ENCODE measurements at places on chromosomes 2 and 18.

GRCh38 chr2:180000434-180000833, 6.7 kb downstream of the CWC22 start:
- peak; percentile 28 for DNase-seq

- DNase-seq, result no peak
Observed at GRCh38 chr2:10908195-10908594, 3.5 kb upstream of the KCNF1 start.

GRCh38 chr2:200034816-200035215, 79.4 kb downstream of the MAIP1 start:
- DNase-seq, result no peak

- no peak for DNase-seq
Observed at GRCh38 chr2:197615016-197615652, 60.3 kb downstream of the RFTN2 start.

DNA sequence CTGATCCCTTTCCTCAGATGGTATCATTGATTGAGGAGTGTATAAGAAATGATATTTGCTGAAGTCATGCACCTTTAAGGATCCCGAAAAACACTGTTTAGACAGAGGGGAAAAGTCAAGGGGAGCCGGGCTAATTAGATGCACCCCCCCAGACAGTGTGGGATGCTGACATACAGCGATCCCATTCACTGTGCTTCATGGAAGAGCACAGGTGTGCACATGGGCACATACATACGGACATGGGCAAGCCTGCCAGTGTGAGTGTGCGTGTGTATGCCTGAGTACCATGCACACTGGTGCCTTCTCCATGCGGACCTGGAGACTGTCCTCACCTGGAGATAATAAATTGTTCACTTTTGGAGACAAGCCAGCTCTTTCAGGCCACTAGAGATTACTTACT, 22.6 kb downstream of the MEIS1 start:
- DNase-seq, result no peak

- no peak for DNase-seq
Observed at GRCh38 chr18:37742436-37742835, 176.8 kb upstream of the CELF4 start.

- no peak for DNase-seq
Observed at GRCh38 chr2:177902395-177903163, 170.0 kb downstream of the PDE11A start.

GRCh38 chr2:10493634-10494281, 45.6 kb upstream of the ODC1 start:
- DNase-seq, result peak; percentile 89

DNA sequence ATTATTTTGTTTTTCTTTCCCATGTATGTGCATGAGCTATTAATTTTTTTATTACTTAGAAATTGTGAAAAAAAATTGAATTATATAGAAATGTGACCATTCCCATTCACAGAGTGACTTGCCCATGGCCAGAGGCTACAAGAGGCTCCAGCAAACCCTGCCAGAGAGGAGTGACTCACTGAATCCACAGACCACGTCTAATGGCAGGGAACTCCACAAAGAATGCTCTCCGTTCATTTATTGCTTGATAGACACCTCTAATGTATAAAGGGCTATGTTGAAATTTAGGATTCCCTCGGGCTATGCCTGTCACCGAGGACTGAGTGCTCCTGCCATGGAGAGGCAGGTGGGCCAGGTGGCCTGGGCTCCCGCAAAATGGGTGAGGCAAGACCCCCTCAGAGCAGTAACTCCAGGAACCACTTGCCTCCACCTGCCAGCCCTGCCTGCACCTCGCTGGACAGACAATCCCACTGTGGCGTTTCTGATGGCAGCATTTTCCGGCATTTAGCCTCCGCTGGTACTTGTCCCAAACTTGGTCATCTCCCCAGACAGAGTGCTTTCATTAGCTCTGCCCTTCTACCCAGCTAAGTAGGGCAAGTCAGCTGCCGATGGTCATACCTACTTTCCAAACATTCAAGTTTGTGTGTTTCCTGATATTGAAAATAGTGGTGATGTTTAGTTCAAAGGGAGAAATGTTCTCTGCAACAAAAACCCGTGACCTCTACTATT, 200.3 kb downstream of the PRKCE start:
- DNase-seq, result no peak

GRCh38 chr2:176892676-176893226, 319.8 kb upstream of the HNRNPA3 start:
- DNase-seq, result no peak

DNA sequence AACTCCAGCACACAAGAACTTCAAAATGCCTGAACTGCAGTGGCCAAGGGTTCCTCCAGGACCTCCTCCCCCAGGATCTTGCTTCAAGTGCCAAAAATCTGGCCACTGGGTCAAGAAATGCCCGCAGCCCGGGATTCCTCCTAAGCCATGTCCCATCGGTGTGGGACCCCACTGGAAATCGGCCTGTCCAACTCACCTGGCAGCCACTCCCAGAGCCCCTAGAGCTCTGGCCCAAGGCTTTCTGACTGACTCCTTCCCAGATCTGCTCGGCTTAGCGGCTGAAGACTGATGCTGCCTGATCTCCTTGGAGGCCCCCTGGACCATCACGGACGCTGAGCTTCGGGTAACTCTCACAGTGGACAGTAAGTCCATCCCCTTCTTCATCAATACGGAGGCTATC, 306.4 kb downstream of the RBM43 start:
- DNase-seq, result no peak

GRCh38 chr2:71277536-71278103, 50.7 kb upstream of the PAIP2B start:
- DNase-seq, result peak; percentile 17

- DNase-seq, result no peak
Observed at GRCh38 chr18:75483662-75484061, 56.2 kb upstream of the SMIM21 start.

DNA sequence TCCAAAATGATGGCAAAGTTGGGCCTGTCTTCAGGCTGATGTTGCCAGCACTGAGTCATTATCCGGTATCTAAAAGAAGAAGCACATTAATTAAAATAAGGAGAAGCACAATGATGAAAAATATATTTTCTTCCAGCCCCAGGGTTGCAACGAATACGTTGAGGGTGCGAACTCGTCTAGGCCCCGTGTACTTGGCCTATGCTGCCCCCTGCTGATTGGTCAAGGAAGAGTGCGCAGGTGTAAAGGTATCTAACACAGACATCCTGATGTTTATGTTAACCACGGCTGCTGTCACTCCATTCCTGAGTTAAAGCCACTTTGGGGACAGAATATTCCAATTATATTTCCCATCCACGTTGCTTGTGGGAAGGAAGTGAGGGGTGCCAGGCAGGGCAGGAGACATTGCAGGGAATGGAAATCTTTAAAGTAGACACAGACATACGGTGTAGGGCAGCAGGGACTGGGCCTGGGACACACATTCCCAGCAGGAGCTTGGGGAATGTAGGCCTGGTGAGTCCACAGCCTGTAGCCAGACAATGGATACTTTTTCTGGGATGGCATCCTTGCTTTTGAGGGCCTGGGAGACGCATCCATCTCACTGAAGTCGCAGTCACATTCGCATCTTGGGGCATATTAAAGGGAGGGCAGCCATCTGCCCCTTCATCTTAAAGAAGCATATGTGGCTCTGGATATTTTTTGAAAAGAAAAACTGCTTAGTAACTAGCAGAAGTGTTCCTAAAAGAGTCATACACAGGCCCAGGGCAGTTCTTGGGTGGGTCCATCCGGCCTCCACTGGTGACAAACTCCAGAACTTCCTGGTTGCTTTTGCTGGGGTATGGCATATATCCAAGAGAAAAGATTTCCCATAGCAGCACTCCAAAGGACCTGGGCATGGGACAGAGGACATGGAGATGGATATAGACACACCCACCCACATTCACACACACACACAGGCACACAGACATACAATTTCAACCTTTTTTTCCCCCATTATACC, 81.9 kb downstream of the CLIP4 start:
- DNase-seq, result peak; percentile 80

GRCh38 chr2:238499731-238500580, 73.2 kb downstream of the ASB1 start:
- no peak for DNase-seq

DNA sequence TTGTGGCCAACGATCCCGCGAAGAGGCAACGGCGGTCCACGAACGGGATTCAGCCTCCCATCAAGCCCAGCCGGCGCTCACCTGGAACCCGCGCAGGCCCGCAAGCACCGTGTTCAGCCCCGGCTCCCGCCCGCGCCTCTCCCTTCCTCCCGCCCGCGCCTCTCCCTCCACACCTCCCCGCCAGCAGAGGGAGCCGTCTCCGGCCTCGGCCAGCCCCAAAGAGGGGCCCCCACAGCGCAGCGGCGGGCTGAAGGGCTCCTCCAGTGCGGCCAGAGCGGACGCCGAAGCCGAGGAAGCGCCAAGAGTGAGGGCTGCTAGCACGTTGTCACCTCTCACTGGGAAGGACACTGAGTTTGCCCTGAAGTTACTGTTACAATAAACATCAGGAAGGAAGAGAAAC, 55.3 kb upstream of the LAPTM4A start:
- DNase-seq, result peak; percentile 26

- no peak for DNase-seq
Observed at GRCh38 chr2:171249689-171250088, 89.0 kb upstream of the TLK1 start.

DNA sequence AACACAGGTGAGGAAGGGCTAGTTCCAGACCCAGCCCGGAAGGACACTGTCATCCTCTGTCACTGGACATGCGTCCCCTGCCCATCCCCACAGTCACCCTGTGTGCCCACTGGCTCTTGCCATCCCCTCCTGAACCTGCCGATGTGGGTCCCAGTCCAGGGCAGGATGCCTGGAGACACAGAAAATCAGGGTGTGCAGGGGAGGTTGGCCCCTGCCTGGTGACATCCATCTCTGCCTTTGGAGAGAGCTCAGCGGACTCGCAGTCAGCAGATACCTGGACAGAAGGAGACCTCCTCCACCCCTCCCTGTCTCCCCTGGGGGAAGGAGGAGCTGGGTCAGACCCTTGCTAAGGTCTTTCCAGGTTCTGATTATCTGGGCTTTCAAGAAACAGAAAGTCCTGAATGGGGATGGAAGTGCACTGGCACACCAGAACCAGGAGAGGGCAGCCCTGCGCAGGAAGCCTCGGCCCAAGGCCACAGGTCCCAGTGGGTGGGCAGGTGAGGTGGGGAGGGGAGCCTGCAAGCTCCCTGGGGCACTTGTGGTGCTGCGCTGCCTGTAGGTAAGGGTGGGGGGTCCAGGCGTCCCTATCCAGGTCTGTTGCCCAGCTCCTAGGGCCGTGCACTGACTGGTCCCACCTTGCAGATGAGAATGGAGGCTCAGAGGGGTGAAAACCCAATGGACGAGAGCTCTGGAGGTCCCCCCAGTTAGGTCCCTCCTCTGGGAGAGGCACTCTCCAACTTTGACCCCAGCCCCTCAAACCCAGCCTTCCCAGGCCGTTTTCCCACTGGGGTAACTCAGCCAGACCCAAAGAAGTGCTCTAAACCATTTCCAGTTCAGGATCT, 9.7 kb upstream of the OTOS start:
- DNase-seq, result peak; percentile 35

DNA sequence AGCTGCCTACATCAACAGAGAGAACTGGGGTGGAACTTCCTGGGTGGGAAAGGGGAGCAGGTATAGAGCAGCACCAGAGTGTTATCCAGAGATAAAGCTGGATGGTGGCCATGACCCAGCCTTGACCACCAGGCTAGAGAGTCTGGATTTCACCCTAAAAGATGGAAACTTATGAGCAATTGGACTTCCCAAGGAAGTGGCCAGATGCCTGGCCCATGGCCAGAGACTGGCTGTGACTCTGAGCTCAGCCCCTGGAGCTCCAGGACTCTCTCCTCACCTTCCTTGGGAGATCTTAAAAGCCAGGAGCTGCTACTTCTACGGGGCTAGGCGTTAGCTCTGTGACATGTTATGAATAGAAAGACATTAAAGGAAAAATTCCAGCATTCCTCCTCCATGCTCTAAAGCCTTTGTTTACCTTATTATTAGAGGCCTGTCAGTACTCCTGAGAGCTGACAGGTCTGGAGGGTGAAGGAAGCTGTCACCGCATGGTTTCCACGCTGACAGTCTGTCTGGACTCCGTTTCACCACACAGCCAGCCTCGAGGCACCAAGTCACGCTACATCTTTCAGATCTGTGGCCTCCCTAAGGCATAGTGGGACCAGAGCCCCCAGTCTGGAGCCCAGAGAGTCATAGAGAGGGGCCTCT, 260.0 kb upstream of the SIX2 start:
- DNase-seq, result no peak

DNA sequence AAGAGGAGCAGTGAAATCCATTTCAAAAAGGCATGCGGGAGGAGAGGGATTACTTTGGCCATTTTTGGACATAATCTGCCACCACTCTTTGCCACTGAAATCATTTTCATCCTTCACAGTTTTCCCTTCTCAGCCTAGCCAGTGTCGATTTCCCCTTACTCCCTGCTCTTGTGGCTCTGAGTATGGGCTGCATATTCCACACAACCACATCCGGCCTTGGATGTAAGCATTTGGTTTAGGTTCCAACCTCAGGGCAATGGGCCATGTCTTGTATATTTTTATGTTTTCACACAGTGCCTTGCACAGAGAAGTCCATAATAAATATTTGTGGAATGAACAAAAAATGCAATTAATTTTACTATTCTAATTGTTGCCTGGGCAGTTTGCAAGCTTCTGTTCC, 7.7 kb upstream of the SERPINE2 start:
- no peak for DNase-seq

- DNase-seq, result no peak
Observed at GRCh38 chr2:143833015-143833660, 686.8 kb downstream of the ZEB2 start.

DNA sequence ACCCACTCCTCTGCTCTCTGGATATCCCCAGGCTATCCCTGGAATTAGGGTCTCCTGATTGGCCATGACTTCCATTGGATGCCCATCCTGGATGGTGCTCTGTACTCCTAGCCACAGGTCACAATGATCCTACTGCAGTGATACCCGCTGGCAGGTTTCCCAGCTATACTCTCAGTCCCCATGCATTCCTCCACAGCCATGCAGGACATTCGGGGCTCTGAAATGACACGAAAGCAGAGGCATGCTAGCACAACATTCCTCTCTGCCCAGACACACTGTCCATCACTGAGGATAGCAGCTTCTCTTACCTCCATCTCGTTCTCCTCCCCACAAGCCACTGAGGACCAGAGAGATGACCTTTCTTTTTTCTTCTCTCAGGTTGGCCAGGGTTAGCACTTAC, 51.7 kb upstream of the SPATS2L start:
- no peak for DNase-seq

DNA sequence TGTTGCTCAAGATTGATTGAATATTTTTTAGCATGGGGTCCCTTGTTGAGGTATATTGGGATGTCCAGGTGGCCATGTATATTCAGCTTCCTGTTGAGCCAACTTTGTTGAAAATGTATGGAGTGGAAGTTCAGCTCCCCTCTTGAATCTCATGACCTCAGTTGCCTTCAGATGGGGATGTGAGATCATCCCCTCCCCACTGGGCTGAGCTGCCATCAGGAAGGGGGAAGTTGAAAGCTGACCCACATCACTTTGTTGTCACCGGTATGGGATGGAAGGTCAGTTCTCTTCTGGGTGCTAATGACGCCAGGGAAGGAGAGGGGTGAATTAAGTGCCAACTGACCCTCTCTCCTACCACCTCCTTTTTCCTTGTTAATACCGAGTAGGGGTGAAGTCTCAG, 33.9 kb downstream of the ACOXL start:
- no peak for DNase-seq

DNA sequence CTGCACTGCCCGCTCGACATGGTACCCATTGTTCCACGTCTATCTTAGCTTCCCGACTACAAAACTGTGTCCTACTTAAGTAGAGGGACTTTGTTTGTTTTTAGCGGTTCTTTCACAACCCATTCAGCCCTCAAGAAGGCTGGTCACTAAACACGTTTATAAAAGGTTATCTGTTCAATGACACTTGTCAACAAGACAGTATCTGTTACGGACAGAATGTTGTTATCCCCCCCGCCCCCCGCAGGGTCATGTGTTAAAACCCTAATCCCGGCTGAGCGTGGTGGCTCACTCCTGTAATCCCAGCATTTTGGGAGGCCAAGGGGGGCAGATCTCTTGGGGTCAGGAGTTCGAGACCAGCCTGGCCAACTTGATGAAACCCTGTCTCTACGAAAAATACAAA, 40.4 kb upstream of the CREG2 start:
- no peak for DNase-seq

Measured in activated CD4-positive, alpha-beta T cell treated with anti-CD3 and anti-CD28 coated beads, Interleukin-10, Interleukin-2, amounts not matched to agents 100 ng/mL and 50 ng/mL, durations not matched to agents 16 hours and 8 hours (primary cell).